ENCODE measurements at places on chromosomes 1 and 21. TPM values are rescaled to one million over a fixed set of nuclear protein-coding genes. Genes with fewer than 3 reads are reported as not detected.
A peak's percentile ranks its signal among the peaks of the same experiment; 100 is the strongest.

SDC3 gene
- 25.9 TPM for total RNA-seq

GBP5 gene
- total RNA-seq, result under 0.01 TPM

SPRR1B gene
- total RNA-seq, result not detected

RHD gene
- total RNA-seq, result not detected

CYP4Z1 gene
- not detected for total RNA-seq

GPR153 gene
- total RNA-seq, result 13.4 TPM

PTGFR gene
- 32.7 TPM for total RNA-seq

GPR61 gene
- total RNA-seq, result 0.26 TPM

MIS18A gene
- total RNA-seq, result 4.0 TPM

INSRR gene
- total RNA-seq, result not detected

CD52 gene
- not detected for total RNA-seq

OR2M3 gene
- total RNA-seq, result not detected

LRRC40 gene
- 16.5 TPM for total RNA-seq

HMGN2 gene
- total RNA-seq, result 170 TPM

FTCD gene
- total RNA-seq, result 1.3 TPM

FCGR3B gene
- total RNA-seq, result not detected

CFHR3 gene
- 0.26 TPM for total RNA-seq

NUDT4B gene
- 7.1 TPM for total RNA-seq

NCDN gene
- 33.2 TPM for total RNA-seq

SCP2 gene
- 222 TPM for total RNA-seq

AMY1A gene
- total RNA-seq, result not detected

TTC22 gene
- not detected for total RNA-seq

KLHDC8A gene
- not detected for total RNA-seq

PGBD5 gene
- 0.17 TPM for total RNA-seq

- DNase-seq, result no peak
These were observed 152.5 kb downstream of the CDC7 start for GRCh38 chr1:91653183-91653582.

- DNase-seq, result no peak
These were observed 7.3 kb upstream of the GJB5 start for GRCh38 chr1:34747638-34747941.

GRCh38 chr1:94973309-94973922, 46.5 kb upstream of the CNN3 start:
- no peak for DNase-seq

GRCh38 chr1:1038694-1039093, 18.8 kb downstream of the AGRN start:
- DNase-seq, result no peak

DNA sequence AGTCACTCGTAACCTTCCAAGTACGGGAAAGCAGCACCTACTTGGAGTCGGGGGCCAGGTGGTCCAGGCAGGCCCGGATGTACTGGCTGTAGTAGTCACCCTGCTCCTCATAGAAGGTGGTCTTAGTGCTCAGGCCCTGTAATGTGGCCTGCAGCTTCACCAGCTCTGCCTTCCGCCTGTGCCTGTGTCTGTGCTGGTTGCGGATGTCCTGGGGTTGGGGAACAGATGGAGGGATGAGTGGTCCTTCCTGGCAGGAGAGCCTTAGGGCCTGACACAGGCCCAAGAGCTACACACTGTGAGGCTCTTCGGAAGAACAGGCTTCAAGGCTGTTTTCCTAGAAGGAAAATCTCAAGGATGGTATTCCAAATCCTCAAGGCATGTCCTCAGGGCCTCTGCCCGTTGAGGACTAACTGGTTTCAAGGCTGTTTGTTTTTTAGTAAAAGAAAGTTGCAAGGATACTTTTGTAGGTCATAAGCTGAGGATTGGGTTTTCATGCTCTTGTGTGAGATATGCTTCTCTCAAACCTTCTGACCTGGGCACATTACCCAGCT, 28.4 kb upstream of the MEF2D start:
- DNase-seq, result no peak

DNA sequence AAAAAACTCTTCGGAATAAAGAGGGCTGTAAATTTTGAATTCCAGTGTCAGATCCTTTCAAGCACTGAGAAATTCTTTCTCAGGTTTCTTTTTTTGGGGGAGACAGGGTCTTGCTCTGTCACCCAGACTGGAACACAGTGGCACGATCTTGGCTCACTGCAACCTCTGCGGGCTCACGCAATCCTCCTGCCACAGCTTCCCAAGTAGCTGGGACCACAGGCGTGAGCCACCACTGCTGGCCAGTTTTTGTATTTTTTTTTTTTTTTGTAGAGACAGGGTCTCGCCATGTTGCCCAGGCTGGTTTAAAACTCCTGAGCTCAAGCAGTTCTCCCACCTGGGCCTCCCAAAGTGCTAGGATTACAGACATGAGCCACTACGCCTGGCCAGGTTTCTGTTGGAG, 34.8 kb upstream of the EPHA8 start:
- DNase-seq, result no peak

DNA sequence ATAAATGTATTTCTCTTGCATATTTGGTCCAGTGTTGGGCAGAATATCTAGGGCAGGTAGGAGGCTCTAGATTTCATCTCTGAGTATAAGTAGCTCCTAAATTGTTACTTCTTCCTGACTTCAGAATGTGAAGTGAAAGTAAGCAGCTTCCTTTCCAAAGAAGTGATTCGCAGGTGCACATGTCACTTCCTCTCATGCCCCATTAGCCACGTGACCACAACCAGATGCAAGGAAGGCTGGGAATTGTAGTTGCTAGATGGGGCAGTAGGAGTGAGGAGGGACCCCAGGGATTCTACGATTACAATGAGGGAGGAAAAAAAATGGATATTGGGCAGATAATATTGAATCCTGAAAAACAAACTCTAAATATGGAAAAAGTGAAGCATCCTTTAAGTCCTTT, 113.2 kb upstream of the CYYR1 start:
- DNase-seq, result no peak

DNA sequence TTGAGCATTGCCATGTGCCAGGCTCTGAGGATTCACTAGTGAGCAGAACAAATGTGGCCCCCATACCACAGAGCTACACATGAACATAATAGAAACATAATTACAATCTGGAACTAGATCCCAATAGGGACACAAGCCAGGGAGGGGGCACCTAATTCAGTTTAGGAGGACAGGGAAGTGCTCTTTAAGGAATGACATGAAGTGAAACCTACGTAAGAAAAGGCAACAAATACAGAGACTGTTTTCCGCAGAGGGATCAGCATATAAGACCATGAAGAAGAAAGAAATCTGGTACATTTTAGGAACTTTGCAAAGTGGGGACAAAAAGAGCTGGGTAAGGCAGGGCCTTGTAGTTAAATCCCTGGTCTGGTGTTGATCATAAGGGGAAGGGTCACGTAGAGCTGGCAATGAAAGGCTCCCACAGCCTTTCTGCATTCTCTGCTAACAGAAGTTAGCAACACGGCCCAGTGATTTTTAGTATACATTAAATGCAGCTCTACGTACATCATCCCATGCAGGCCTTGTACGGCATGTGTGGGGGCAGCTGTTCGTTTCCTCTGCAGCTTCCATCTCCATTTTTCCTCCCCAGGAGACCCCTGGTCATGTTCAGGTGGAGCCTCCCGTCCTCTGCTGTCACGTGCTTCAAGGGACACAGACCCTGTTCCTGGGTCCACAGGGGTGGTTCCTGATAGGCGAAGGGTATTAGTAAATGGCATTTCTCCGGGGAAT, 26.8 kb upstream of the SLC30A1 start:
- DNase-seq, result no peak

GRCh38 chr1:35557611-35558373, at the start of gene NCDN:
Gene NCDN (plus strand): TSS chr1:35557799. CDS start chr1:35558191, 392 bp downstream.
- peak; percentile 98 for DNase-seq

DNA sequence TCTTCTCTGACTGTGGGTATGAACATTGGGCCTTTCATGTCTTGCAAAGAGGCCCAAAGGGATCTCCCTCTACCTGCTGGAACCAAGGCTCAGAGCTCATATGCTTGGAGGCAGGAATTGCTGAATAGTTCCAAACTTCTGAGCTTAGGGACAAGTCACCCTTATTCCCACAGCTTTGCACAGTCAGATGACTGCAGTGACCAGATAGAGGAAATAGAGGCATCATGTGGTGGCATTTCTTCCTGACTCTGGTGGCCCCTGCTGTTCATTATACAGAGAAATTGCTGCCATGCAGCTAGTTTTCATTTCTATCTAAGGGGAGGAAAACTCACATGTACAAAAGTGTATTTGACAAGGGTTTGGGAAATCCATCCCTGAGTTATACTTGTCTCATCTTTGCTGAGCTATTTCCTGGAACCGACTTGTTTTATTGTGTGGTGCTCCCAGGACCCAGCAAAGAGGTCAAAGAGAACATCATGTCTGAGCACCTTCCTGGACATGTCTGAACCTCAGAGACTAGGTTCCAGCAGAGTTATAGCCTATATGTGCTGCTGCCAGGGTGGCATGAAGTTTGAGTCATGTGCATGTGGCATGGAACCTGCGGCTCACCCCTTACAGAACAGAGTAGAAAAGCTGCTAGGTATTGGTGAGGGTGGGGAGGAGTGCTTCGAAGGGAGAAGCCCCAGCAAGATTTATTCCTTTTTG, 131.2 kb downstream of the PIK3R3 start:
- no peak for DNase-seq

- no peak for DNase-seq
These were observed 46.8 kb downstream of the TYW3 start for GRCh38 chr1:74779750-74780149.

GRCh38 chr1:6391951-6392808, 1.4 kb downstream of the ACOT7 start:
- no peak for DNase-seq

DNA sequence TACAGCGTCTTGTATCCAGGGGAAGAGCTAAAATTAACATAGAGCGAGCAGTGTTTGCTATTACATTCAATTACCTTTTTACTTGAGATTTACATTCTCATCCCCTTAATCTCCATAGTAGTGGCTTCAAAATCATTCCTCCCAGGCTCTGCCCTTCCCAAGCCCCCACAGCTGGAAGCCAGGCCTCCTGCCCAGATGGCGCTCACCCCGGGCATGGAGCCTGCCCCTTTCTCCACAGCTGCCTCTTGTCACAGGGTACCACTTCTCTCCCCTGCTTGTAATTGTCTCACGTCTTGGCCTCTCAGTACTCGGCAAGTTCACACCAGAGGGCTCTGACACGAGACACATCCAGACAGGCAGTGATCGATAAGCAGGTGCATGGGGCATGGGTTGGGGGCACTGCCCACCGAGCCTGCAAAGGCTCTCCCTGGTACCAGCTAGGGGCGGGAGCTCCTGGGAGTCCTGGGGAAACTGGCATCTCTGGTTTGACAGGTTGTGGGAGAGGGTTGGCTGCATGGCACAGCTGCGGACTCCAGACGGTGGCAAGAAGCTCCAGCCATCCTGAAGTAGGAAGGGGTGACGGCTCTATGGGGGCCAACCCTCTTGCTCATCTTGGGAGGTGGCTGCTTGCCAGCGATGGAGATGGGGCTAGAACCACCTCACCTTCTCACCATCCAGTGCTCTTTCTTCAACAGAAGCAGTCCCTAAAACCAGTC, 20.1 kb downstream of the CASZ1 start:
- DNase-seq, result no peak

DNA sequence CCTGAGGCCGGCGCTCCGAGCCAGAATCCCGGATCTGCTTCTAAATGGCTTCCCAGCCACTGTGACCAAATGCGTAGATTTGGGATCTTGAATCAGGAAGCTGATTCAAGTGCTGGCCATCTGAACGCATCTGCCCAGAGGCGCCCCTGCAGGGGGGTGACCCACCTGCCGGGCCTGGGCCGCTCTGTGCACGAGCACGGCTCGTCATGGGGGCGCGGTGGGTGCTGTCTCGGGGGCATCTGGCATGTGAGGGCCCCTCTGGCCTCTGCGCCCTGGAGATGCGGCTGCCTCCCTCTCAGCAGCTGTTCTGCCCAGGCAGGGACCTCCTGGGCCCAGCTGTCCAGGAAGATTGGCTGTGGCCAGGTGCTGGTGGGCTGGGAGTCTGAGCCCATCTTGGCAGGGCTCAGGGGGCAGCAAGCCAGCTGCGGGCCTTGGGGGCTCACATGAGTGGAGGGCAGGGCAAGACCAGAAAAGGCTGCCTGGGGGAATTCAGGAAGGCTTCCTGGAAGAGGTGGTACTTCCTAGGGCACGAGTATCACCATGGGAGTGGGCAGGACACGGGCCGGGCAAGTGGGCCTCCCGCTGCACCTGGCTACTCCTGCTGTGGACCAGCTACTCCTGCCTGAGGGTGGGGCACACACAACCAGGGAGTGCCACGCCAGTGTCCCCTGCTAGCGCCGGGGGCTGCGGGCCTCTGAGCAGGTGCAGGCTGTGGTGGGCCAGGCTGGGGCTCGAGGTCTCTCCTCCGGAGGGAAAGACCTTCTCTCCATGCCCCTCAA, 25.1 kb downstream of the PLCH2 start:
- no peak for DNase-seq

- DNase-seq, result no peak
These were observed 30.8 kb downstream of the CAPZB start for GRCh38 chr1:19454265-19455146.

GRCh38 chr1:113307771-113308445, 82.4 kb upstream of the MAGI3 start:
- peak; percentile 34 for DNase-seq

GRCh38 chr1:74425676-74426075, 86.7 kb downstream of the LRRC53 start:
- DNase-seq, result no peak

GRCh38 chr1:60886793-60887331, 195.5 kb upstream of the NFIA start:
- DNase-seq, result no peak

DNA sequence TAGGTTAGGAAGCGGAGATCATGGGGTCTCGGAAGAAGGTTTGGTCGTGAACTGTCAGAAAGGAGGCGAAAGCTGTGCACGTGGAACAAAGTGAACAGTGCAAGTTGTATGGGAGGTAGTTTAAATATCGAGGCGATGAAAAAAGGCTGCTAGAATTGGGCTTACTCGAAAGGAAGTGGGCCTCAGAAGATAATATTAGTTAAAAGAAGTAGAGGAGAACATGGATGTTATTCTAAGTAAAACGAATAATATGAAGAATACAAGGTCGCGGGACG, 571 bp downstream of the WDR3 start:
- DNase-seq, result no peak

- peak; percentile 69 for DNase-seq
These were observed 26.9 kb downstream of the WDR26 start for GRCh38 chr1:224407571-224408293.

- no peak for DNase-seq
These were observed 616.7 kb downstream of the NPHP4 start for GRCh38 chr1:5375481-5375880.

GRCh38 chr1:8472668-8473067, 154.8 kb downstream of the SLC45A1 start:
- DNase-seq, result no peak

DNA sequence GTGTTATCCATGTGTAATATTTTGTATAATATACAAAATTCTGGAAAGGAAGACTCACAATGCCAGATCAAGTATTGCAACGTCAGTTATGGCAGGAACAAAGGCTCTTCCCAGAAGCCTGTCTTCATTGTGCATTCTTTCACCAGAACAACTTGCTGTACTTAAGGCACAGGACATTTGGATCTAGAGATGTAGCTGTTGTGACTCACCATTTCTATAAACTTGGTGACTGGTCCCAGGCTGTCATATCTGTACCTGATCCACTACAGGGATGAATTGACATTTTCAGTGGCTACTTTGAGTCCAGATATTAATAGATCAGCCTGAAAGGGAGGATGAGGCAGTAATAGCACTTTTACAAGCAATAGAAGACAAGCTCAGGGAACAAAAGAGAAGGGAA, 299.8 kb downstream of the DISC1 start:
- DNase-seq, result no peak
